ENCODE measurements at places on chromosomes 2 and 18.

DNA sequence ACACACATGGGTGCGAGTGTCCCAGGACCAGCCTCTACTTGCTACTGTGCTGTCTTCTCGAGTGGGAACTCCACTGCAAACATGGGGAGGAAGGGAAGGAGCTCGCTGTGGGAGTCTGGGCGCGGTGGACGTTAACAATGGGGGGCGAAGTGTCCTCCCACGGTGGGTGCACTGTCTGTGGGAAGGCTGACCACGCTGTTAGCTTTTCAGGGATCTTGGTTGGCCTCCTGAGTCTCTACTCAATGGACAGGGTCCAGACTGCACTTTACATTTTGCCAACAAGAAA is 146.7 kb downstream of the MBP start:
- DNase-seq: no peak

GRCh38 chr18:54388203-54389142 is 30.8 kb downstream of the C18orf54 start:
- DNase-seq: peak; percentile 91

GRCh38 chr2:150081775-150082481 is 405.5 kb downstream of the RND3 start:
- DNase-seq: peak; percentile 9

- no peak for DNase-seq
Observed at GRCh38 chr2:175403599-175404221, 222.2 kb upstream of the ATP5MC3 start.

GRCh38 chr2:31078579-31079105 is 59.6 kb downstream of the GALNT14 start:
- peak; percentile 49 for DNase-seq

- DNase-seq: peak; percentile 71
Observed at GRCh38 chr2:74887445-74887951, 53.6 kb downstream of the HK2 start.

- peak; percentile 50 for DNase-seq
Observed at GRCh38 chr2:233912691-233913423, 4.3 kb upstream of the TRPM8 start.

DNA sequence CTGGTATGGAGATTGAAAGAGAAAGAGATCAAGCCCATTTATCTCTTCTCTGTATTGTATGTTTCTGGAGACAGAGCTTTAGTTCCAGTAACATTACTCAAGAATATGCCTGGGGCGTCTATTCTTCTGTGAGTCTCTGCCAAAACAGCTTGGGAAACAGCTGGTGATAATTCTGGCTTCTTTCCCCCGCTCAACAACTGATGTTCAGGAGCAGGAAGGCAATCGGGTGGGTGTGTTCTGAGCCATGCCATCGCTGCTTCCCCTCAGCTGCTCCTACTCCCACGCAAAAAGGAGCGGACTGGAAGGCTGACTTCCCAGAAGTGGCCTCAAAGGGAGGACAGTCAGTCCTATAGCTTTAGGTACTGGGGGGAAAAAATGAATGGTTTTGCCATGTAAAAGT is 695.1 kb downstream of the PLCL1 start:
- peak; percentile 15 for DNase-seq

Data from fibroblast of skin of back (primary cell).